ENCODE measurements at places on chromosomes 4 and X.

- DNase-seq: no peak
Observed at GRCh38 chr4:6752486-6752829, 30.1 kb upstream of the KIAA0232 start.

DNA sequence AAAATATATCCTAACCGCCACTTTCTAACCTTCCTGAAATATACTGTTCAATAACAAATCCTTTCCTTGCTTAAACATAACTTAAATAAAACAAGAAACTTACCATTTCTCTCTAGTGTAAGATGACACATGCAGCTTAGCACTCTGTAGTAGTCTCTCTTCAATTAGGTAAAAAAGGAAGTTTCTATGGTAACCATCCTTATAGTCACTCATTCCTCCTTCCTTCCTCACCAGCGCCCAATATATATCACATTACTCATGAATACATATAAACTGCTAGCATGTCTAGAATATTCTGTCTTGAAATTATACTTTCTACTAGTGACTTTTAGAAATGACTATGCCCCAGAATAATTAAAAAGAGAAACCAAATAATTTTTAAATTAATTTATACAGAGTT is 112.2 kb downstream of the SNCA start:
- DNase-seq: no peak

DNA sequence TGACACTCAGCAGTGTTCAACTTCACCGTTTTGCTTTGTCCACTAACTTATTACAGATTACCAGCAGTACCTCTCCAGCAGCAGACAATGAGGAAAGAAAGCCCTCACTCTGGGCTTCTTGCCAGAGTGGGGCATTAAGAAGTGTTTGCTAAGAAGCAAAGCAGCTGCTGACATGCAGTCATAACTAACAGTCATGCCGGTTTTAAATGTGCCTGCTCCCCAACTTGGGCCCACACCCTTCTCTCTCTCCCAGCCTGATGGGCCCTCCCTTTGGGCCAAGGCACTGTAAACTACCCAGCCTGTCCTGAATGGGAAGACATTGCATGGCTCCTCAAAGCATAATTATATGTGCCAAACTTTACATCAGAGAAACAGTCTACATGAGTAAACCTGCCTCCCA is 54.6 kb upstream of the HHIP start:
- DNase-seq: no peak

GRCh38 chr4:167000141-167000852 is 234.0 kb downstream of the SPOCK3 start:
- DNase-seq: no peak

DNA sequence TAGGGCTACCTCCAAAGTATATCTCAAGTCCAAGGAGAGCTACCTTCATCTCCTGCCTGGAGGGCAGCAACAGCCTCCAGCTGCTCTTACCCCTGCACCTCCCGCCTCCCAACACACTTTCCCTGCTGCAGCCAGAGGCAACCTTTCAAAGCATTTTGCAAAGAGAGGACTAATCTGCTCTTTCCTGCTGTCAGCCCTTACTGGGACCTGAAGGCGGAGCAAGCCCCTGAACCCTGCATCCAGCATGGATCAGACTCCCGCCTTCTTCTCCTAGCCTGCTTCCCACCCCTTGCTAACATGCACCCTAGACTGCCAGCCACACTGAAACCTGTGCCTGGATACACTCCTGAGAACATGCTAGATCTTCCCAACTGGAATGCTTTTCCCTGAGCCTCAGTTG is 37.7 kb upstream of the VMA21 start:
- no peak for DNase-seq

- DNase-seq: peak; percentile 73
Observed at GRCh38 chr4:163332526-163333406, at the start of gene NPY1R. NPY1R (minus strand) TSS chr4:163332596; CDS start chr4:163326554, 6,042 bp downstream.

GRCh38 chr4:47444031-47444430 is 19.5 kb downstream of the COMMD8 start:
- DNase-seq: no peak

DNA sequence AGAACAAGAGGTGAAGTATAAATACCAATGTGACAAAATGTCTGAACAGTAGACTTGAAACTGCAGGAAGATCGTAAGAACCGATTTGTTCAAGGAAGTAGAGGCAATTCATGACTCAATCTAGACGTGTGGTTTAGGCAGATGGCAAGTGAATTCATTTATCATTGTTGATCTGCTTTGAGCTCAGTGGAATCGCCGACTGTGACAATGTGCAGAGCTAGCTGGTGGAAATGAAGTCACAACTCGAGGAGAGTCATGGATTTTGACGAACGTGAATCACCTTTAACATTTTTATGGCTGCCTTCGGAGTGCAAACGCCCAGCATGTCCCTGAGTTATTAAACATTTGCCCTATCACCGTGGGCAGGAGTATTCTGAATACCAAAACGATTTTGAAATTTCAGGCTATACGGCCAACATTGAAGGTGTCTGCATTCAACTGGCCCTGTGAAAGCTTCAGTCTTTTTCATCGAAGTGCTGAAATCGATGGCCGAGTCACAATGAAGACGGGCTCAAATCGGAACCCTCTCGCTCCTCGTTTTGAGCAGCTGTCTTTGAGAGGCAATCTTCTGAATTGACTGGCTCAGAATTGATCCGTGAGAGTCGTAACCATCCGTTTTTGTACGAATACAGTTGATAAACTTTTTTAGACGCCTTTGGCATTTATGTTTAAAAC is 689 bp upstream of the OGT start:
- no peak for DNase-seq

DNA sequence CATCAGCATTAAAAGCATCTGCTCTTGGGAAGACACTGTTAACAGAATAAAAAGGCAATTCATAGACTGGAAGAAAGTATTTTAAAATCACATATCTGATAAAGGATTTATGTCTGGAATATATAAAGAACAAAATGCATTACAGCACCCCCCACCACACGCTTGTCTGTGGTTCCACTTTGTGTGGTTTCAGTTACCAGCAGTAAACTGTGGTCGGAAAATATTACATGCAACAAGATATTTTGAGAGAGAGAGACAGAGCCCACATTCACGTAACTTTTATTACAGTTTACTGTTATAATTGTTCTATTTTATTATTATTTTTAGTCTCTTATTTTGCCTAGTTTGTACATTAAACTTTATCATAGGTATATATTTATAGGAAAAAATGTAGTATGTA is 21.2 kb upstream of the PDE6B start:
- no peak for DNase-seq

DNA sequence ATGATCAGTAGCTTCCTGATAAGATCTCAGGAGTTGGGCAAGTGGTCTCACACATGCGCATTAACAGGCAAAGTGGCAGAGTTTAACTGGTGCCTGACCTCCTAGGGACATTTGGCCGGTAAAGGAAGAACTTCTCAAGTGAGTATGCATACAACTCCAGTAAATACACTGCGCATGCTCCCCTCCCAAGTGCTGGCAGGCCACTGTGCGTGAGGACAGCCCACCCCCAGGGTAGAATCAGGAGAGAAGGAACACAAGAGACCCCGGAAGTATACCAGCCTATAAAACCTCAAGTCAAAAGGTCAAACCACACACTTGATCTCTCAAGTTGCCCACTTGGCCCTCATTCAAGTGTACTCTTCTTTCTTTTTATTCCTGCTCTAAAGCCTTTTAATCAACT is 225.5 kb upstream of the ANKRD50 start:
- DNase-seq: no peak
